ENCODE measurements at places on chromosomes 3 and 15.

DNA sequence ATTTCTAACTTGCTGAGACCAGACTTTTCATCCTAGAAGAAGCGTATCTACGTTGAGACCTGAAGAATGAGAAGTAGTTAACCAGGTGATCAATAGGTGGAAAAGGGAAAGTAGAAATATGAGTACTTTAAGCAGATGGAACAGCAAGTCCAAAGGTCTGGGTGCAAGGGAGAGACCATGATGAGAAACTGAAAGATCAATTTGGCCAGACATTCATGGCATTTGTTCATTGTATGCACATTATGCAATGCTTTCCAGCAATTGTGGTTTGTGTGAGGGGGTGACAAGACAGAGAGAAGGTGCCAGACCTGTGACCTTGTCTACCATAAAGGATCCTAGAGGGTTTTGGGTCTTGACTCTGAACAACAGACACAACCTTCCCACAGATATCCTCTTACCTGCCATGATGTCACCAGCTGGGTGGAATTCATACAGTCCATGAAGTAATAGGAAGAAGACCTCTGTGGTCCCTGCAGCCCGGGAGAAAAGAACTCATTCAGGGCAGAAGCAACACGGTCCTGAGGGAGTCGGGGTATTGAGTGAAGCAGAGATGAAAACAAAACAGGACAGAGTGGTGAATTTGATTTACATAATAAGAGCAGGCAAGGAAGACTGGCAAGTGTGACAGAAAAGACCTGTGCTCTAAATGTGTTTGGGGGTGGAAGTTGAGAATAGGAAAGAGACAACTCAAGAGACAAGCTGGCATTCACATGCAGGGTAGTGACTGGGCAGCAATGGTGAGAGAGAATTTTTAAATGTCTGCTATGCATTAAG lies 63.4 kb upstream of the PSMD6 start:
- no peak for DNase-seq

- no peak for DNase-seq
Measured at GRCh38 chr3:188931531-188931930, 240.2 kb upstream of the TPRG1 start.

DNA sequence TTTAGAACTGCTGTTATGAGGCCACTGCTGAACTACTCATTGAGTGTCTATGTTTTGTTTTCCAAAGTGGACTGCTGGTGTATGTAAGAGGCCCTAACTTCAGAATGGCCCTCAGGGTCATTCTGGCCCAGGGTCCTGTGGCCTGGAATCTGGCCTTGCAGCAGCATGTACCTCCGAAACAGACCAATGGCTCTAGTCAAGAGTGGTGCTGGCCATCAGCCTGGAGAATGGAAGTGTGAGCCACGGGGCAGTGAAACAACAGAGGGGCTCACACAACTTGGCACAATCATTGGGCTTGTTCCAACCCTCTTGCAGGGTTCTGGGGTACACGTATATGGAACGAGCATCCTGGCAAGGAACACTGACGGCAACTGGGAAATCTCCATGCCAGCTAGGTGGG lies 40.5 kb downstream of the SCN5A start:
- no peak for DNase-seq

GRCh38 chr3:36992806-36993325 lies at the start of gene EPM2AIP1:
TSS of gene EPM2AIP1 (minus strand) at chr3:36993131. CDS start at chr3:36993077, 54 bp downstream.
- DNase-seq, result peak; percentile 100

DNA sequence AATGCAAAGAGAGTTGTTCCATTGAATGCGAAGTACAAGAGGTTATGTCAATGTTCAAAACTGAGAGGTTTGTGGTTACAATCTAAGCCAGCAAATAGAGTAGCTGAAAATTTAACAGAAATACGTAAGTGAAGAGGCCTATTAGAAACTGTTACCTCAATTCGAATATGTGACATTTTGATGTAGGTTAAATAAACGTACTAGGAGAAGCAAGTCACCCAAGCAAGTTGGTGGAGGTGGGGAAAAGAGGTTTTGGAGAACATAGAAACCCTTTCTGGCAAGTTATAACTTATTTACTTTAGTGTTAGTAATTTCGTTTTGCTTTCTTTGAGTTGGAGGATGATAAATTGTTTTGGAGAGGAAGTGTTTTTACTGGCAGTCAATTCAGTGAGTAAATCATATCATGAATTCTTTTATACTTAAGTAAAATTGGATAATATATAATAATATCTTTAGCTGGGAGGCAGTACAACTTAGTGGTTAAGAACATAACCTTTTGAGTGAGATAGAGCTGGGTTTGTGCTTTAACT lies 91.2 kb upstream of the NAALADL2 start:
- no peak for DNase-seq

GRCh38 chr3:105022813-105023212 lies 343.9 kb upstream of the ALCAM start:
- no peak for DNase-seq

DNA sequence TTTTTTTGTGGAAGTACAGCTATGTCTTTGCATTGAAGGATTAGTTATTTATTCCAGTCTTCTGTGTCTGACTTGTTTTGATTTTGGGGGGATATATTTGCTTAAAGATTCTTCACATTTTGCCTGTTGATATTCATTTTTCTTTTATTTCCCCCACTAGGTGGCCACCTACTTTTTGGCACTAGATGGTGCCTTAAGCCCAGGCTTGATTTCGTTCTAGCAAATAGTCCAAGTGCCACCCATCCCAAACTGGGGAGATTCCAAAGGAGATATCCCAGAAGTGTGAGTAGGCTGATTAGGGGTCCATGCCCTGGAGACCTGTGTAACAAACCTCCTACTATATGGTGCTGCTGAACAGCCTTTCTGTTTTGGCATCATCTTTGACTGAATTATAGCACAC lies 80.0 kb upstream of the SPATA16 start:
- no peak for DNase-seq

DNA sequence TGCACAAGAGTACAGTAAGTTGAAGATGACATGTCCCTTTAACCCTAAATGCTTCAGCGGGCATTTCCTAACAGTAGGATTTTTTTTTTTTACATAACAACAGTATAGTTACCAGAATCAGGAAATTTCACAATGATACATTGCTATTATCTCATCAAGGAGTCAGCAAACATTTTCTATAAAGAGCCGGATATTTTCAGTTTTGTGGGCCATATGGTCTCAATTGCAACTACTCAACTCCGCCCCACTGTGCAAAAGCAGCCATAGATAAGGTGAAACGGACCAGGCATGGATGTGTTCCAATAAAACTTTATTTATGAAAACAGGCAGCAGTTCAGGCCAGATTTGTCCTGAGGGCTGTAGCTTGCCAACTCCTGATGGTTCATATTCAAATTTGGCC lies 130.6 kb downstream of the SMAD6 start:
- DNase-seq, result no peak

- DNase-seq, result no peak
Measured at GRCh38 chr15:20340331-20340811, 201.2 kb downstream of the GOLGA6L6 start.

GRCh38 chr15:90165659-90166489 lies 35.3 kb upstream of the SEMA4B start:
- DNase-seq, result peak; percentile 66

GRCh38 chr15:48096813-48097212 lies 24.0 kb upstream of the SLC24A5 start:
- no peak for DNase-seq

DNA sequence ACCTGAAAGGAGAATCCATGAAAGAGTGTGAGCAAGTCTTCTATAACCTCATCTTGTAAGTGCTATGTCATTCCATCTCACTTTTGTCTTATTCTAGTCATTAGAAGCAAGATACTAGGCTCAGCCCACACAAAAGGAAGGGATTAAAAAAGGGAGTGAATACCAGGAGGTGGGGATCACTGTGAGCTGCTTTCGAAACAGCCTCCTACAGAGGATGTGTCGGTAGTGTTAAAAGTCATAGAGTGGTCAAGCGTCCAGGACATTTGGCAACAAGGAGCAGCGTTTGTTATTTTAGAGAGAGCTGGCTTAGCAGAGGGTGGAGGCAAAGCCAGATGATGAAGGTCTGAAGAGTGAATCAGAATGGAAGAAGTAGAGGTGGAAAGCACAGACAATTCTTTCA lies 11.7 kb upstream of the ZNF148 start:
- DNase-seq, result no peak

GRCh38 chr3:30454636-30455035 lies 151.8 kb upstream of the TGFBR2 start:
- DNase-seq, result no peak

DNA sequence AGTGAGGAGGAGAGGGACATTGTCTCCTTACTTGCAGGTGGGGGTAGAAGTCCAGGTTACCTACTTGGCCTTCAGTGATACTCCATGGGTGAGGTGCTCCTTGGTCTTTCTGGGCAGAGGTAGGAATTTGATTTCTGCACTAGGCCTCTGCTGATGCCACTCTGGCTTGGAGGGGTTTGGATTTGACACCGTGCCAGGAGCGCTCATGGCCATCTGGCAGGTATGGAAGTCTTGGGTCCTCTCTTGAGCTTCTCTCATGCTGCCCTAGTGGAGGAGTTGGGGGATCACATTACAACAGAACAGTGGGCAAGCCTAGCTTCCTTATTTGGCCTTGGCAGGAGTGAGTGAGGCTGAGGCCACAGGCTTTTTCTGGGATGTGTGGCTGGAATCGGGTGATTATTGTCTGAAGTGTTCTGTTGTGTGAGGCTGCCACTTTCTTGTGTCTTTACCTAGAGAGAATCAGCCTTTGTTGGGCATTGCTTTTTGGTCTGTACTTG lies 525.0 kb downstream of the GABRG3 start:
- DNase-seq, result no peak

- DNase-seq, result no peak
Measured at GRCh38 chr15:59148153-59148833, 43.3 kb downstream of the CCNB2 start.

DNA sequence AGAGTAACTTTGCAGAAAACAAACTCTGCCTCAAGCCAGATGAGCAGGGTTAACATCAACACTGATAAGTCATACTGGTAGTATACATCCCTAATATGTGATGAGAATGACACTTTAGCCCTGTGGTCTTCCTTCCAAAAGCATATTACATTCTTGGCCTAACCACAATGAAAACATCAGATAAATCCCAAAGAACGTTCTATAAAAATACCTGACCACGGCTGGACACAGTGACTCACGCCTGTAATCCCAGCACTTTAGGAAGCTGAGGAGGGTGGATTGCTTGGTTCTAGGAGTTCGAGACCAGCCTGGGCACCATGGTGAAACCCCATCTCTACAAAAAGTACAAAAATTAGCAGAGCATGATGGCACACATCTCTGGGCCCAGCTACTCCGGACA lies 4.7 kb downstream of the TMCC1 start:
- no peak for DNase-seq

GRCh38 chr3:52606373-52607085 lies 70.1 kb downstream of the UQCC5 start:
- DNase-seq, result no peak

GRCh38 chr15:41207687-41208448 lies 22.7 kb downstream of the EXD1 start:
- DNase-seq, result no peak

- DNase-seq, result no peak
Measured at GRCh38 chr3:62832553-62832952, 42.7 kb downstream of the CADPS start.

- no peak for DNase-seq
Measured at GRCh38 chr3:124296406-124296805, 304.5 kb upstream of the ROPN1 start.

DNA sequence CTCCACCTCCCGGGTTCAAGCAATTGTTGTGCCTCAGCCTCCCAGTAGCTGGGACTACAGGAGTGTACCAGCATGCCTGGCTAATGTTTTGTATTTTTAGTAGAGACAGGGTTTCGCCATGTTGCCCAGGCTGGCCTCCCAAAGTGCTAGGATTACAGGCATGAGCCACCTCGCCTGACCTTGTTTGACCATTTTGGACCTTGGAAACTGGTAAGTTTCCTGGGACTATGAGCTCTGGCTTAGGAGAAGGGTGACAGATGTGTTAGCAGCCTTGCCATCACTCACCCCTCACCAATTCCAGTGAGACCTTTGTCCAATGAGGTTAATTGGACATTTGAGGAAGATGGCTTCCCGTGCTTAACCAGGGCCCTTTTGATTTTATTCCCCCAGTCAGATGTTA lies 19.9 kb downstream of the DNASE1L3 start:
- no peak for DNase-seq

DNA sequence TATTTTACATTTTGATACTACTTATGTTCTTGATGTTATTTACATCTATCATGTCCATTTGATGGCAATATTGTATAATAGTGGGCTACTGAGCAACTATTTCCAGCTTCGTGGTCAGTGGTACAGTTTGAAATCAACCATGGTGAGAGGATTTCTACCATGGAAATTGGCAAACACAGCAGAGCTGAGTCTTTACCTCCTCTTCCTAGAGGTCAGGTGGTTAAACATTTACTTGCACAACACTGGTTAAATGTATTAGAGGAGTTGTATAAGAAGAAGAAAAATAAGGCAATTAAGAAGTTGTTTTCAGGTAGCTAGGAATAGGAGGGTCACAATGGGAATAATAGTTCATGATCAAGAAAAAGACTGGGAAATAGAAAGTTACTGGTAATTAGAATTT lies 7.2 kb upstream of the PPM1L start:
- DNase-seq, result no peak

- no peak for DNase-seq
Measured at GRCh38 chr15:100727291-100727851, 125.0 kb downstream of the ASB7 start.

DNA sequence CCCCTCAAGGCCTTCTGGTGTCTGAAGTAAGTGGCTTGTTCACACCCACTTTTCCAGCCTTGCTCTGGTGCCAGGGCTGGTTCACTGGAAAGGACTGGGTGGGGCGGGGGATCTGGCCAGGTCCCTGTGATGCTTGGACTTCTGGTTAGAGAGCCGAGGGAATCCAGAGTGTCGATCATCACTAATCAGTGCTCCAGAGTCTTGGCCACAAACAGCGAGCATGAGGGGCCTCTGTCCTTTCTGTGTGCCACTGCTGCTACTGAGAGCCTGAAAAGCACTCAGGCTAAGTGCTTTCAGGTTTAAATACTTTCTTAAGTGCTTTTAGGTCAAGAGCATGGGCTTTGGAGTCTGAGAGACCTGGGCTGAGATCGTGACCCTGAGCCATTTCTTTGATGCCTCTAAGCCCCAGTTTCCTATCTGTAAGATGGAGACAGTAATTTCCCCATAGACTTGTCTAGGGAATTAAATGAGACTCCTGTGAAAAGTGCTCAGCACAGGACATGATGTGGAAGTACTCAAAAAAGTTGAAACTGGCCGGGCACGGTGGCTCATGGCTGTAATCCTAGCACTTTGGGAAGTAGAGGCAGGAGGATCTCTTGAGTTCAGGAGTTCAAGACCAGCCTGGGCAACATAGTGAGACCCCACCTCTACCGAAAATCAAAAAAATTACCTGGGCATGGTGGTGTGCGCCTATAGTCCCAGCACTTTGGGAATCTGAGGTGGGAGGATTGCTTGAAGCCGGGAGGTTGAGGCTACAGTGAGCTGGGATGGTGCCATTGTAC lies 53.8 kb upstream of the SEC22A start:
- DNase-seq, result no peak

- DNase-seq, result no peak
Measured at GRCh38 chr3:164049847-164050246, 1028.4 kb downstream of the SI start.

DNA sequence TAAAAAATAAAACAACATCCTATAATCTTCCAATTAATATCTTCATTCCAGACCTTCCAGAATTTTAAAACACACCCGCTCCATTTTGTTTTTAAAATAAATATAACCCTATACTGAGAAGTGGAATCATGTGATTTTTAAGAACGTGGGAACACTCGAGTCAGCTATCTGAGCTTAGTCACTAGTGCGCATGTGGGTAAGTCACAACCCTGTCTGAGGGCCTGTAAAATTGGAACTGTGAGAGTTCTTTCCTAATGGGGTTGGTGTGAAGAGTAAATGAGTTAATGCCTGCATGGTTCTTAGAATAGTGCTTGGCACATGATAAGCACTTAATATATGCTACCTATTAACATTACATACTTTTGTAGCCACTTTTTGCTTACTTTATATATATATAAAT lies 19.9 kb upstream of the POLR2M start:
- no peak for DNase-seq
